ENCODE measurements at places on chromosomes 7 and 10. TPM values are rescaled to one million over a fixed set of nuclear protein-coding genes. Genes with fewer than 3 reads are reported as not detected.

DNA sequence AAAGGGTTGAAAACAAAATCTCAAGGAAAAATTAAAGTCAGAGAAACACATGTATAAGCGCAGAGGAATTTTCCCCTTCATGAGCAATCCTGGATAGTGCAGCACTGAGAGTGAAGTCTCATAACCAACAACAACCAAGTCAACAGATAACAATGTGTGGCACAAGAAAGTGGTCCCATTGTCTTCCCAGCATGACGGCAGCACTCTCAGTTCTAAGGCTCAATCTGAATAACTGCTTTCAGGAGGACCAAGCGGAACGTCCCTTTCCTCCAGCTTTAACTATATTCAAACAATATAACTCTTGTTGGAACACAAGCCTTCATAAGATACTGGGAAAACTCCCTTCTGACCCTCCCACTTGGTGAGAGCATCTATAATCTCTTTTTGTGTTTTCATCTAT is 137.9 kb downstream of the RAPGEF5 start:
- H3K27me3 ChIP-seq, result no peaks in the 10 kb centered on the region
- H3K36me3 ChIP-seq, result no peaks in the 10 kb centered on the region
- DNase-seq, result no peak
- peak overlapping the region; percentile 21 for H3K4me3 ChIP-seq

DNA sequence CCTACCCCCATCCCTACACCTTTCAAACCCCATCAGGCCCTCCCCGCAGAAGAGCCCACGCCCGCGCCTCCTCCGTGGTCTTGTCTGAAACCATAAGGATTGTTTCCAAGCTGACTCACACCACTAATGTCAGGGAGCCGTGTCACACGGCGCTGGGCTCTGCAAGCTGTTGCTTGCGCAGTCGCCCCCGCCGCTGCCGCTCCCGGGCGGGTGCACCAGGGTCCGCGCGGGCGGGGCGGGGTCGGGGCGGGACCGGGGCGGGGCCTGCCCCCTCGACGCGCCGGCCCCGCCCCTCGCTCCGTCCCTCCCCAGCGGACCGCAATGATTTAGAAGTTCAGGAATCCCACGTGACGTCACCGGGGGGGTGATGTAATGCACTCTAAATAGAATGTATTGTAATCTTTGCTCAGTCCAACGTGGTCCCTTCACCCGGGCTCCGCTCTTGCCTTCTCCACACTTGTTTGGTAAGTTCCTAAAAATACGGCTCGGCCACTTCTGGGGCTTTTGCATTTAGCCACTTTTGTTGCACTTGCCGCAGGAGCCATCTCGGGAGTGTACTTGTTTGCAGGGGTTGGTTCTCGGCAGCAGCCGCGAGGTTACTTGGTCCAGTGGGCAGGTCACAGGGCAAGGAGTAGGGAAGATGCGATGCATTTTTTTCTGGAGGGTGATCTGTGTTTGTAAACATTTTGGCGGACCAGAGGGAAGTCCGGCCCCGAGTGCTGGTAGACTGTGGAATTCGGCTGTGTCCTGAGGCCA is 3.2 kb upstream of the CREB5 start:
- H3K36me3 ChIP-seq, result no peaks in the 10 kb centered on the region
- no peaks in the 10 kb centered on the region for H3K27me3 ChIP-seq
- peak overlapping the region; percentile 43 for H3K4me3 ChIP-seq
- DNase-seq, result peak; percentile 96

- no peak overlapping the region for H3K4me3 ChIP-seq
- DNase-seq, result no peak
- no peak overlapping the region for H3K27ac ChIP-seq
- H3K36me3 ChIP-seq, result no peaks in the 10 kb centered on the region
- H3K4me1 ChIP-seq, result no peaks in the 10 kb centered on the region
- H3K27me3 ChIP-seq, result no peaks in the 10 kb centered on the region
Measured at GRCh38 chr7:42476255-42476654, 239.2 kb upstream of the GLI3 start.

Gene LIPF
- total RNA-seq, result not detected

Gene GHRHR
- total RNA-seq, result not detected

All from tibial nerve (tissue), 4 donors.